ENCODE measurements at places on chromosomes 11 and 22.

DNA sequence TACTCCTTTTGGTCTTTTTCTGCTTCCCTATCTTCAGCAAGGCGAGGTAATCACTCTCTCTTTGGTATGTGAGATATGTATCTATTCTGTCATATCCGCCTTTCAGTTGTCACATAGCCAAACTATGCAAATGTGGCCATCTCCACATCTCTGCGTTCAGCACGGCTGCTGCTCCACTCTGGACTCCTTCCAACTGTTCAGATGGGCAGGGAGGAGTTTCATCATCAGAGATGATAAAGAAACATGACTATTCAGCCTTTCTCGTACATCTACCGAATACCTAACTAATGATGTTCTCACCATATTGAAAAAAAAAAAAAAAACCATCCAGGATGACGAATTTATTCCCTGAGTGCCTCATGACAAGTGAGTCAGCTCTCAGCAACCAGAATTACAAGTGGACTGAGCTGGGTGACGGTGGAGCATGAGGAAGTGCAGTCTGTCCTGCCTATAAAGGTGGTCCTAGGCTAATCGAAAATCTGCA is 899.6 kb downstream of the OPCML start:
- DNase-seq = no peak

DNA sequence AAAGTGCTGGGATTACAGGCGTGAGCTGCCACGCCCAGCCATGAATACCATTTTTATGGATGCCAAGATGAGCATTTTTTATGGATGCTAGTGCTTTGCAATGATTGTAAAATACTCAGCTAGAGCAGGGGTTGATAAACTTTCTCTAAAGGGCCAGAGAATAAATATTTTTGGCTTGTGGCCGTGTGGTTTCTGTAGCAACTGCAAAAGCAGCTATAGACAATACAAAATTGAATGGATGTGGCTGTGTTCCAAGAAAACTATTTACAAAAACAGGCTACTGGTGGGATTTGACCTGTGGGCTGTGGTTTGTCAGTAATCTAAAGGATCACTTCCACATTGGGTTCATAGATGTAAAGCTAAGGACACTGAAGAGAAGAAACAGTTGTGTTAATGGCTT is 56.0 kb downstream of the COMMD9 start:
- DNase-seq = no peak

DNA sequence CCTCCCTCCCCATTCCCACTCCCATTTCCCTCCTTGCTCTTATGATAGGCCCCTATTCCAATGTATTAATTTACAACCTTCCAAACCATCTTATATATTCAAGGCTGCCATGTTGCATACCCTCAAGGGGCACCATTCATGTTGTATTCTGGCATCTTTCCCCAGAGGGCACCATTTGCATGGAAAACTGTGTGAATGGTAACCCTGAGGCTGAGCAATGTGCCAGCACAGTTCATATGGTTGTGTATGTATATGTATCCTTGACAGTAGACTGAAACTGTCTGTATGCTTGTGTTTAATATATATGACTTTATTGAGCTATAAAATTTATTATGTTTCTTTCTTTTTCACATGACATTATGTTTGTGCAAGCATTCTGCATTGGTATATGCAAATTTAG is 7.3 kb downstream of the RASSF10 start:
- no peak for DNase-seq

DNA sequence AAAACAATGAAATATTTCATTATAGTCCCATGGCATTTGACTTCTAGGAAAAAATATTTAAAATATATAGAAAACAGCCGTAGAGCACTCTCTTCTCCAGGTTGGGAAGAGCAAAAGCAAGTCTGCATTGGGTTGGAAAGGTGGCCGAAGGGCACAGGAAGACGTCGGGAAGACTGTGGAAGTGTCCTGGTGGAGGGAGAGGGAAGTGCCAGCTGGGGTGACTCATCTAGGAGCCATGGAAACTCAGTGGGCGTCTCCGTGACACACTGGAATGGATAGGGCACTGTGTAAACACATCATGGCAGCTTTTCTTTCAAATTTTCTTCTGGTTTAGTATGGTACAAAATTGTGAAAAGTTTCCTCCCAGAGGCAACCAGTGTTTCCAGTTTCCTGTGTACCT is 12.7 kb downstream of the GTPBP1 start:
- DNase-seq = no peak

- DNase-seq = no peak
These were observed 69.2 kb downstream of the MN1 start for GRCh38 chr22:27732391-27732790.

- no peak for DNase-seq
These were observed 7.7 kb downstream of the RHBDD3 start for GRCh38 chr22:29260031-29260560.

DNA sequence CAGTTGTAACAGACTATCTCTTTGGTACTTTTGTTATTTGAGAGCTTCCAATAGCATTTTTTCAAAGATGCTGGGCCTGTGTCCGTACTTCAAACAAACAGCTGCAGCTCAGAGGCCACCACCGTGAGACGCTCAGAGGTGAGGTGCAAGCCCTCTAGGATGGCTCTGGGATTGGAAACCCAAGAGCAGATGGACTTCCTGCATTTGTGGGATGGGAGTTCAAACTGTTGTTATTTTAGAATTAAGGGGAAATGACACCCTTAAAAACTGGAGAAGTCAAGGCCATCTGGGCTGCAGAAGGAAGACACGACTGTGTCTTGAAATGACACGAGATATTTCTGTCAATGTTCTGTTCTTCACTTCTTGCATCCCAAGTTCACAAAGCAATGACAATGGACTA is 9.2 kb upstream of the IL10RA start:
- DNase-seq = no peak
